Jurkat, Clone E6-1 (cell line): ENCODE measurements at places on chromosomes 12 and 14.

DNA sequence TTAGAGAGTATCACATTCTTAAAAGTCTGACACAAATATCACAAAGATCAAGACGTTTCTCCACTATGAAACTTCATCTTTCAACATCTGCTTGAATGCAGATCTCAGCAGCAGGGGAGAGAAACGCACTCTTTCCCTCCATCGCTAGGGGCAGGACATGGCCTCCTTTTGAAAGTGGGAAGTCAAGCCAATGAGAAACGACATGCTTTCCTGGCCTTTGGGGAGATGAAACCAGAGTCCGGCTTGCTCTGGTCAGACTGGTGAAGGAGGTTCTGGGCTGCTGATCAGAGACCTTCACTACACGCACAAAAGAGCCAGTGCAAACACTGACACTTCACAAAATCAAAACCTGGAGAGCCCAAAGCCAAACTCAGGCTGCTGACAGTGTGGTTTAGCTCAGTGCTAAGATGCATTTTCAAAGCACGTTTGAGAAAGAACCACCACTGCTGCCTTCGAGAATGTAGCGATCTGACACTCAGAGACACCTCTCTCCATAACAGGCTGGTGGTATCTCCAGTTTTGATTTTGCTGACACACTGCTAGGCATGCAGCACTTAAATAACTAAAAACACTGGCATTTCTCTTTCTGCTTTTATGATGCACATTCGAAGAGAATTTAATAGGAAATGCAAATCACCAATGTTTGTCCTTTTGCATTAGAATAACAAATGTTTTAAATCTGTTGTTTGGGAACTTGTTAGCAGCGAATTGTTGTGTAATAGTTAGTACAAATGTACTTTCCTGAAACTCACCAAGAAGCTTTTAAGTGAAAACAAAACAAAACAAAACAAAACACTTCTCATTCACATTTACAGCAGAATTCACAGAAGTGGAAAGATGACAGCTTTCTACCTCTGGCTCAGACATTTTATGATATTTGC, 93.9 kb upstream of the OVCH1 start:
- no peak for DNase-seq

DNA sequence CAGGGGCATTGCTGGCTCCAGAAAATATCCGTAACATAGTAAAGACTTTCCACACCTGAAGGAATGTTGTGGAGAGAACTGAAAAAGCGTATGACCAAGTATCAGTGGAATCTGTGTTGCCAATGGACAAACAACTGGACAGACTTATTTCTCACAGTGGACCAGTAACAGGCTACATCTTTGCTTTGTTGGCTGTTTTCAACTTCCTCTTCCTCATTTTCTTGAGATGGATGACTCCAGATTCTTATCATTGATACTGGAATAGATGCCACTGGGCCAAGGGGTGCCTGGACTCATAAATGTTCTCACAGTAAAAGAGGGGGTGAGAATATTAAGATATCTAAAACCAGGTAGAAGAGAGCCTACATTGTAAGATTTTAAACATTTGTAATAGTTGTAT, 6.4 kb downstream of the GAS2L3 start:
- DNase-seq = no peak

GRCh38 chr12:41652981-41653380, 464.9 kb downstream of the PDZRN4 start:
- DNase-seq = no peak

GRCh38 chr14:61698206-61698980, 3.1 kb downstream of the HIF1A start:
- no peak for DNase-seq

DNA sequence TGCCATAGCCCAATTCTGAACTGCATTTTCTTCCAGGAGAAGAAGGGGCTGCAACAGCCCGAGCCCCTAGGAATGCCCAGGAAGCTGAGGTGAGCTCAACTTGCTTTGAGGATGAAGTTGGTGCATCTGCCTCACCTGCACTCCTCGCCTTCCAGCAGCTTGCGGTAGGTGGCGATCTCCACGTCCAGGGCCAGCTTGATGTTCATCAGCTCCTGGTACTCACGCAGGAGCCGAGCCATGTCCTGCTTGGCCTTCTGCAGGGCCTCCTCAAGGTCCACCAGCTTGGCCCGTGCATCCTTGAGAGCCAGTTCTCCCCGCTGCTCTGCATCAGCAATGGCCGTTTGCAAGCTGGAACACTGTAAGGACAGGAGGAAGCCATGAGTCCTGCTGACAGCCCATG, 6.0 kb downstream of the KRT75 start:
- DNase-seq = no peak

DNA sequence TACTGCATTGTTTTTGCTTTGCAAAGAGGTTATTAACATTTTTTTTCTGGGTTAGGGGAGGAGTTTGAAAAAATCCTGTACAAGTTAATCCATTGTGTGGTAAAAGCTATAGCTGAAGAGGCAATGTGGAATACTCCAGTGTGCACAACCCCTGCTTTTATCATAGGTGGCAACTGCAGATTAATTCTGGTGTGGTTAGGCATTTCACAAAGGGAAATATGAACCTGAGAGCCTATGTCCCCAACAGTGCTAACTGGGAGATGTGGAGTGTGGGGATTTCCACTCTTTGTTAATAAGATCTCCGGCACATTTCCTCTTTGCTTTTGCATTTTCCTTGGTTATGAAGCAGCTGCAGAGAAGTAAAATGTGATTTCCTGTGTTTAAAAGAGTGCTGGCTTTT, 33.6 kb downstream of the PRORP start:
- DNase-seq = no peak

- DNase-seq = no peak
These were observed 772.5 kb upstream of the USP15 start for GRCh38 chr12:61487728-61488127.

DNA sequence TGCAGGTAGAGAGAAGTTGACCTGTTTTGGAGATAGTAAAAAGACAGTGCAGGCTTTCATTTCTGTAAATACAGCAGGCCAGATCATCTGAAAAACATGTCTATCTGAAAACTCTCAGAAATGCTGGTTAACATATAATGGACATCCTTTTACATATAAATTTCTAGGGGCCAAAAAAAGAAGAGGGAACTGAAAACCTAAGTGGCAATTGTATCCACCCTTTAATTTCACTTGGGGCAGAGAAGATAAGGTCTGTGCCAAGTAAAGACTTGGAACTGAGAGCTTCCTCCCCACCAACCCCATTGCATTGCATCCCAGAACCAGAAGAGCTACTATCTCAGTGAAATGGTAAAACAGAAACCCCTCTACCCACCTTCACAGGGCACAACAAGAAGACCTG, 141.0 kb downstream of the SRGAP1 start:
- no peak for DNase-seq

DNA sequence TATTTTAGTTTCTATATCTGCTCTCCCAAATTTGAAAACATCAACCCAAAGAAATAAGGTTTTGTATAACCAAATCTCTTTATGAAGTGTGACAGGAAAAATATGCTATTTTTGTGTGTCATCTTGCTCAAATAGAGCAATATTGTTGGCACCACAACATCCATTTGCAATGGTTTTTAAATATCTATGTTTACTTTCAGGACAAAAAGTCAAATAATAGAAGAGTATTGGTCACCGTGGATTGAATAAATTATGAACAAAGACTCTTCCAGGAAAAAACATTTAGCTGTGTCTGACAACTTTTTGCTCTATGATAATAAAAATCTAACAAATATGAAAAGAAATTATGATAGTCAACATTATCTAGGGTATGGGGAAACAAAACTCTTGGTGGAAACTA, 439.2 kb downstream of the BTG1 start:
- no peak for DNase-seq

- no peak for DNase-seq
These were observed 461 bp downstream of the SLC8A3 start for GRCh38 chr14:70188322-70188658.

- no peak for DNase-seq
These were observed 12.6 kb downstream of the KCNH5 start for GRCh38 chr14:63032641-63033040.

- no peak for DNase-seq
These were observed 1.7 kb downstream of the TBX3 start for GRCh38 chr12:114682106-114682784.

GRCh38 chr14:105385322-105385637, 13.1 kb upstream of the TEX22 start:
- DNase-seq = no peak

DNA sequence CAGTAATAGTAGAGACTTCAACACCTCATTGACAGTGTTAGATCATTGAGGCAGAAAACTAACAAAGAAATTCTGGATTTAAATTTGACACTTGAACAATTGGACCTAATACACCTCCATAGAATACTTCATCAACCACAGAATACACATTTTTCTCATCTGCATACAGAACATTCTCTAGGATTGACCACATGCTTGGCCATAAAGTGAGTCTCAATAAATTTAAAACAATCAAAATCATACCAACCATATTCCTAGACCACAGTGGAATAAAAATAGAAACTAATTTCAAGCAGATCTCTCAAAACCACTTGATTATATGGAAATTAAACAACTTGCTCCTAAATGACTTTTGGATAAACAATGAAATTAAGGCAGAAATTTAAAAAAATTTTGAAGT, 82.3 kb downstream of the SLC38A4 start:
- no peak for DNase-seq

- no peak for DNase-seq
These were observed 2.8 kb downstream of the PRIM1 start for GRCh38 chr12:56749359-56749758.

DNA sequence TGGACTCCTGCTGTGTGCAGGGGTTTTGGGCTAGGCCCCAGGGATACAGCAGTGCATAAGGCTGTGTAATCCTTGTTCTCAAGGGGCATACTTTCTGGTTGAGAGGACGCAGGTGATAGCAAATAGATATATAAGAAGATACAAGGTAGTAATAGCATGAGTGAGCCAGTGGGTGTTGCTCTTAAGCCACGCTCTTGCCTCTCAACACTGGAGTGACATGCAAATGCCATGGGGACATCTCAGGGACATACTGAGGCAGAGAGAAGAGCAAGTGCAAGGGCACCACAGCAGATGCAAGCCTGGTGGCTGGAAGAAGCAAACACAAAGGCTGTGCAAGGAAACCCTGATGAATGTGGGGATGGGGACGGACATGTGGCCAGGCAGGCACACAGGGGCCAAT, 223.3 kb downstream of the CHST11 start:
- peak; percentile 70 for DNase-seq

DNA sequence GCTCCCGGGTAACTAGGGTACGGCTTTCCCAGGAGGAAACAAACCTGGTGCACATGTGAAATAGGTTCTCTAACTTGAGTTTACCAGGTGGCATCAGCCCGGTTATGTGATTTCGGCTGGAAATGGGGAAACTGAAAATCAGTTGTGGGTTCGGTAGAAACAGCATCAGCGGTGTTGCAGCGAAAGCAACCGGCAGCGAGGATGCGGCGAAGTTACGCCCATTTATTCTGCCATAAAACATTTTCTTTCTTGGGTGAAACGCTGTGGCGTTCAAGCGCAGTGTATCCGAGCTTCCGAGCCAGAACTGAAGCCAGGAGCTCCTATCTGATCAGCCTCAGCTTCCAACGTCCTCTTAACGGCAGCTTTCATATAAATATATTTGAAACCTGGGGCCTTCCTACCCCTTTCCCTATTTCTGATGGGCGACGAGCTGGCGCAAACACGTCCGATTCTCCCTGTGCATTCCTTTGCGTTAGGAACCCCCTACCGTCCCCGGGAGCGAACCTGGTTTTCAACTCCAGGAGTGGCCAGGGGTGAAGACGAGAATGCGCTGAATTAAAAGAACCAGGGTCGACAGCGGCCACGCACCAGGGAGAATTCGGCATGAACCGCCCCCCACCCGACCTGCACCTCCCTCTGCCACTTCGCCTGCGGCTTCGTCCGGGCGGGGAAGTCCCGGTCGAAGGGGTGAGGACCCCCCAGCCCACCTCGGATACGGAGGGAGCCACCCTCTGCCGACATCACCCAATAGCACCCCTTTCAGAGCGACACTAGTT, 1.6 kb downstream of the DPF3 start:
- no peak for DNase-seq

DNA sequence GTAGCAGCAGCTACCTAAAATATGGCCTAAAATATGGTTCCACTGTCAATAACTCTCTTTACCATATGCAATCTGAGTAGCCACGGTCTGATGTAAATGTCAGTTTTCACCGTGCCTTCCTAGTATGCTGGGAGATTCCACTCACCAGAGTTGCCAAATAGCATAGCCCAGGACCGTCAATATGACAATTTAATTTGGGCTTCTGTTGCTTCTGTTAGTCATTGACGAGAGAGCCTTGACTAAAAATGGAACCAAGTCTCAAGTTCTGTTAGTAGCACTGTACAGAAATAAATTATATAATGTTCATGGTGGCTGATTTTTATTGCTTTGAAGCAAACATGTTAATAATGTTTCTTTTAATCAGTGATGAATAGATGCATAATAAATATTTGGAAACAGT, 348.4 kb downstream of the BCAT1 start:
- DNase-seq = no peak

GRCh38 chr12:48968467-48968866, 3.1 kb downstream of the WNT10B start:
- no peak for DNase-seq

DNA sequence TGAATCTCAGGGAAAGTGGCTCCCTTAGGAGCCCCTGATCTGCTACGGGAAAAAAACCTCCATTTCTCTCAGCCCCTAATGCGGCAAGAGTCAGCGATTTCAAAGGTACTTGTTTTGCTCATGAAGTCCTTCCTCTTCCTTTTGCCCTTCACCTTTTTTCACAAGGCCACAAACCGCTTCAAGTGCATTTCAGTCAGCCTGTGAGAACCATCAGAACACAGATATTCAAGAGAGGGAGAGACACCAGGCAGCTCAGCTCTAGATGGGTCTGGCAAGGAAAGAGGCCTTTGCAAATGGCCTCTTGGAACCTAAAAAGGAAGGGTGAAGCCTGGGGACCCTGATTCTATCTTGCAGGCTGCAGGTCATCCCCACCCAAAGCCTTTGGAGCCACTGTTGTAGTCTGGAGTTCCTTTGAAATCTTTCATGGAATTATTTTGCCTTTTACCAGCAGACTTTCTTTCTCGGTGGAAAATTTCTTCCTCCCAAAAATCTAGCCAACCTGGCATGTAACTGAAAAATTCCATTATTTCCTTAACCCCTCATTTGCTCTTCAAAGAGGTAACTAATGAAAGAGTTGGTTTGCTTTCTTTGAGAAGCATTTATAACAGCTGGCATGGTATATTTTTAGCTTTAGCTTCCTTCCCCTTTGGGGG, 145.0 kb downstream of the SAMD4A start:
- DNase-seq = peak; percentile 17

DNA sequence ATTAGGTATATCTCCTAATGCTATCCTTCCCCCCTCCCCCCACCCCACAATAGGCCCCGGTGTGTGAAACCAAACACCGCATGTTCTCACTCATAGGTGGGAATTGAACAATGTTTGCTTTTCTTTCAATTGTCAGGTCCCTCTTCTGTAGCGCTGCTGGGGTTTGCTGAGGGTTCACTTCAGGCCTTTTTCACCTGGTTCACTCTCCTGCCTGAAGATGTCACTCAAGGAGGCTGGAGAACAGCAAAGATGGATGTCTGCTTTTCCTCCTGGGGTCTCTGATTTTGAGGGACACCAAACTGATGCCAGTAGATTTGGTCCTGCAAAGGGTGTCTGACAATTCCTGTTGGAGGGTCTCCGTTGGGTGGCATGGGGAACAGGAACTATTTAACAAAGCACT, 35.8 kb downstream of the KLRK1 start:
- DNase-seq = no peak

- no peak for DNase-seq
These were observed 139.3 kb downstream of the PTPN11 start for GRCh38 chr12:112557951-112558630.

GRCh38 chr12:42919691-42920090, 330.1 kb upstream of the PRICKLE1 start:
- DNase-seq = no peak
